ENCODE measurements at places on chromosomes 6 and 20. TPM values are rescaled to one million over a fixed set of nuclear protein-coding genes. Genes with fewer than 3 reads are reported as not detected.

GRCh38 chr20:51574248-51575033, 31.9 kb upstream of the NFATC2 start:
- no peak for DNase-seq

- DNase-seq: no peak
Measured at GRCh38 chr6:8269872-8270454, 165.4 kb downstream of the SLC35B3 start.

The RFX6 gene
- not detected for total RNA-seq

GRCh38 chr6:56689114-56689513, 46.4 kb upstream of the DST start:
- no peak for DNase-seq

DNA sequence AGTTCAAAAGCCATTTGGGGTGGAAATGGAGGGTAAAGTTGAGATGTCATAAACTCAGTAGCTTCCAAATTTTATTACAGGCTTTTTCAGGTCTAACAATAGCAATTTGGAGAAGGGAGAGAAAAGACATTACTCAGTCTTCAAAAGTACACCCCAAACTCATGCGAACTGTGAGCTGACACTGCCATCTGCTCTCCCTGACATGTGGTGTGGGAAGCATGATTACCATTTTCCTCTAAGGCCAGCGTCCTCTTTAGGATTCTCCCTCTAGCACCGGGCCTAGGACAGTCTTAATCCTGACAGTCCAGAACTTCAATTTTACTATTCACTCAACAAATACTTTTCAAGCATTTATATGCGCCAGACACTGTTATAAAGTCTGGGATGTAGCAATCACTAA, 536.0 kb upstream of the JARID2 start:
- no peak for DNase-seq

DNA sequence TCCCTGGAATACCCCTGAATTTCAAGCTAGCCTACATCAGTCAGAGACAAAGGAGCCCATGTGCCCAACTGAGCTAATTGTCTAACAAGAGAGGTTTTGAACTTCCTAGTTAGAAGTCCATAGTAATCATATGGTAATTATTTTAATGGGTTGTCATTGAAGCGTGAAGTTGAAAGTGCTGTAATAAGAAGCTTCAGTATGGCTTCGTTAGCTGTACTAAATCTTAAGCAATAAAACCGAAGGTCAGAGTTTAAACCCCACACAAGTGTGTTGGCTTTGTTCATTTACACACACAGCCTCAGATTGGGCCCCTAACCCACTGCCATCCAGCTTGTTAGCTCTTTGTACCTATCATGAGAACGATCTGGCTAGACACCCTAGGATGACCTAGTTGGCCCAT, 195.6 kb upstream of the RIN2 start:
- DNase-seq: no peak

- no peak for DNase-seq
Measured at GRCh38 chr6:153957394-153957793, 81.6 kb upstream of the OPRM1 start.

DNA sequence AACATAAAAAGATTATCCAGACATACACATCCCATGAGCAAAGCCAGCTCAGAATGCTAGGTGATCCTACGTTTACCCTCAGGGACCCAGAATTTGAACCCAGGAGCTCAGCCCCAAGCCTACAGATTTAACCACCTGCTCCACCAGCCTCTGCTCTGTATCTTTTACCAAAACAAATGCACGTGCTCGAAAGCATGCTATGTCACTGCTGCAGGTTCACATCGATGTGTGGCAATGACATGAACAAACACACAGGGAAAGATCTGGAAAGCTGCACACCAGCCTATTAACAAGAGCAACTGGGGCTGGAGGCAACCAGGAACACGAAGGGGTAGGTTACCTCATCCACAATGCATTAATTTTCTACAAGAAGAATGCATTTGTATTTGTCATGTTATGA, 32.1 kb downstream of the PREX1 start:
- no peak for DNase-seq

- no peak for DNase-seq
Measured at GRCh38 chr6:160659562-160659961, 4.5 kb downstream of the LPA start.

GRCh38 chr6:43497129-43497396, 13.1 kb downstream of the LRRC73 start:
- DNase-seq: no peak

The PTCHD4 gene
- total RNA-seq: 1.2 TPM

All from ovary (tissue), 10 donors.